ENCODE measurements at places on chromosomes 5 and 9.
A peak's percentile ranks its signal among the peaks of the same experiment; 100 is the strongest.

DNA sequence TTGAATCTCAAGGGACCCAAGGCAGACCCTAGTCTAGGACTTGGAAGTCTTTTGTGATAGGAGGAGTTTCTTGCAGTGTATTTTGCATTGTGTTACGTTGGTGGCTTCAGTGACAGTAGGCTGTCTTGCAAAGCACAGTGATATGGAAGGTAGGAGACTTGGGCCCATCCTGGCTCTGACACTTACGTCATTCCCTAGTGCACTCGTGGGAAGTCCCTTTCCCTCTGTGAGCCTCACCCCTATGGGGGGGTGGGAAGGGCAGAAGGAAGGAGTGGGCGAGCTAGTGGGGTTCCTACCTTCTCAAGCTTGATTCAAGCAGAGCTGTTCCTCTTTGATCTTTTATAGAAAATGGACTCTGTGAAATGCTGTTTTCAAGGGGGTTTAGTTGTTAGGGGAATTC, 9.2 kb upstream of the TEX53 start:
- no peak for DNase-seq

GRCh38 chr5:3429962-3430361, 165.7 kb upstream of the IRX1 start:
- DNase-seq = no peak

DNA sequence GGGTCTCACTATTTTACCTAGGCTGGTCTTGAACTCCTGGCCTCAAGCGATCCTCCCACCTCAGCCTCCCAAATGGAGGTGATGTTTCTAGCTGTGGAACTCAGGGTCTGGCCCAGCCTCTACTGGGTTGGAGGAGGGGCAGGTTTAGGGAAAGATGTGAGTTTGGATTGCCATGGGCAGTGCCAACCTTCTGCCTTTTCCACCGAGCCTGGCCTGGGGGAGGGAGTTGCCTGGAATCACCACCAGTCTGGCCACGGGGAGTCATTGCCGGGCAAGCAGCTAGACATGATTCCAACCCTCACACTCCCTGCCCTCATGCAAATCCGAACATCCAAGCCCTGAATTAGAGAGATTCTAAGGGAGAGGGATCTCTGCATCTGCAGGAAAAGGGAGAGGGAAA, 21.0 kb upstream of the VDAC1 start:
- DNase-seq = no peak

DNA sequence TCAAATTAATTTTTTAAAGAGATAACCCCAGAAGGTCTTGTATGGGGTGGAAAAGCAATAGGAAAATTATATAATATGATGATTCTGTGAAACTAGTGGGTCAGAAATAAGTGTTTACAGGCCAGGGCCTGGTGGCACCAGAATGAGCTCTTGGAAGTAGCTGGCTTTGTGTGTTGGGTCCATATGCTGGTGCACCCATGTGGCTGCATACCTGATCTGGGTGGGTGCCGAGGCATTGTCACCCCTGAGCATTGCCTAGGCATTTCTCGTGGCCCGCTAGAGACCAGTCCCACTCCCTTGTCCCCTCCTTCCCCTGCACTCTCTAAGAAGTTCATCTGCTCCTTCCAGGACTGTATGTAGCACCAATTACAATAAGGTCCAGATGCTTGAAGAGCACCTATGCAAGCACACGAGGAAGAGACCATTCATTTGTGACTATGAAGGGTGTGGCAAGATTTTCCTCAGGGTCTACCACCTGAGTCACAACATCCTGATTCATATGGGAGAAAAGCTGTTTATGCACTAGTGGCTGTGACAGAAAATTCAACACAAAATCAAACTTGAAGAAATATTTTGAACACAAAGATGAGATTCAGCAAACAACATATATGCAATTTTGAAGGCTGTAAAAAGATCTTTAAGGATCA, 19.8 kb upstream of the IL33 start:
- no peak for DNase-seq

GRCh38 chr9:84921175-84921574, 251.6 kb downstream of the NTRK2 start:
- no peak for DNase-seq

DNA sequence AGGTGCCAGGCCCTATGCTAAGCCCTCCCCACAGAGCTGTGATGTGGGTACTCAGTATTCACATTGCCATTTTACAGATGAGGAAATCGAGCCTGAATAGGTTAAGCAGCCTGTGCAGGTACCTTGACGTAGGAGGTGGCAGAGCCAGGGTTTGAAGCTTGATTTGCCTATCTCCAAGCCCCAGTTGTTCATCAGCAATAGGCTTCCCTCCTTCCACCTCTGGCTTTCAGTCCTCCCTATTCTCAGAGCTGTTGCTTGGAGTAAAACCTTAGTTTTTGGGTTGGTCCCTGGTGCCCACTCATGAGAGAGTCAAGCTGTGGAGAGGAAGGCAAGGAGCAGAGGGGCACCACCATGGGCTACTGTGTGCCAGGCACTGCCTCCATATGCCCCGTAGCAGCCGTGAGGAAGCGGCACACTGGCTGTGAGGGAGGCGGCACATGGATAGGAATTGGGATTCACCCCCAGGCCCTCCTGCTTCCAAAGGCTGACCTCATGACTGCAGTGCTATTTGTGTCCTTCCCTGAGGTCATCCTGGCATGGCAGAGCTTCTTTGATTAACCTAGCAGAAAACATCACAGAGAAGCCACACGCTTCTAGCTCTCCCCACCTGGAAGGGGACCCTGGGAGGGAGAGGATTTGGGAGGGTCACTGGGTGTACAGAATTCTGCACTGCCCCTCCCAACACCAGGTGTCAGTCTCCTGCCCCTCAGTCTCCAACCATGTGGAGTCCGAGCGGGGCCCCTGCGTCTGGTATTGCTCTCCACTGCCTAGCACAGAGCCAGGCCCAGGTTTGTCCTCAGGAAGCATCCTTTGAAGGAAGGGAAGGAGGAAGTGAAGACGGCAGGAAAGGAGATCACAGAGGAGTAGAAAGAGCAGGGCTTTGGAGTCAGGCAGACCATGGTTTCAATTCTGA, 109.8 kb downstream of the RGS3 start:
- DNase-seq = no peak

DNA sequence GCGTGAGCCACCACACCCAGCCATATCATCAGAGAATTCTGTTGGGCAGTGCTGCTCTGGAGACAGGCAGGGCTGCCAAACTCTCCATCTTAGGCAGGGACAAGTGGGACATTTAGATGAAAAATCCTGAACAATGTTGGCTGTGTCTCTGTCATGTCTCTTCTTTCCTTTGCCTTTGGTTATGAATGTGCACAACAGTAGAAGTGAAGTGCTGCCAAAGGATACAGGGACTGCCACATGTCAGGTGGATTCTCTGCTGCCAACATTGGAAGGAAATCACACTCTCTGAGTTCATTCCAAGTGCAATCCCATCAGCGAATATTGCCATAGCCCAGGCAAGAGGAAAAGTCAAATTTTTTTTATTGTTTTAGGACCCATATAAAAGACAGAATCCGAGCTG, 348.8 kb downstream of the TRPM3 start:
- DNase-seq = no peak

GRCh38 chr5:32476891-32477290, 32.4 kb upstream of the ZFR start:
- DNase-seq = no peak

DNA sequence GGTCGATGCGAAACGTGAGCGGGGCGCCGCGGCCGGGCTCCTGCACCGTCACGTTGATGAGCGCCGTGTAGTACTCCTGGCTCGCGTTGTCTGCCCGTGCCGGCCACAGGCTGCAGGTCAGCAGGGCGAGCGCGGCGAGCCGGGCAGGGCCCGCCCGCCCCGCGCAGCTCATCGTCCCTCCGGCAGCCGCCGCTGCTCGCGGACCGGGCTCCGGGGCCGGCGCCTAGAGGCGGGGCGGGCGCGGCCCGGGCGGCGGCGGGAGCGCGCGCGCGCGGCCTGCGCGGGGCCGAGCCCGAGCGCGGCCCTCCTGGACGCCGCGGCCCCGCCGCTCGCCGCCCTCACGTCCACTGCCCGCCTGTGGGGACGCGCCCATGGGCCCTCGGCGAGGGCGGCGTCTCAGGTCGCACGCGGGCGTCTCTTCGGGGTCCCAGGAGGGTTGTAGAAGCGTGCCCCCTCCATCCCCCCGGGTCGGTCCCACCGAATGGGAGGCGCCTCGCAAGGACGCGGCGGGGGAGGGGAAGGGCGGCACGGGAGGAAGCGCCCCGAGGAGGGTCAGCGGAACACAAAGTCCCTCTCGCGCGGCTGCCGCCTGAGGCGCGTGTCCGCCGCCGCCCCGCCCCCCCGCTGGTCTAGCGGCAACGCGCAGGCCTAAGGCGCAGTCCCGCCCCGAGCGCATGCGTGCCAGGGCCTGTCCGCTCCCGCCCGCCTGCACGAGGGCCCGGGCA, at the start of gene RNF130:
Gene RNF130, minus strand, starts transcription at position 229 of the 725 bp plus-strand sequence. Its CDS starts 57 bp downstream, at position 172.
- DNase-seq = peak; percentile 34

DNA sequence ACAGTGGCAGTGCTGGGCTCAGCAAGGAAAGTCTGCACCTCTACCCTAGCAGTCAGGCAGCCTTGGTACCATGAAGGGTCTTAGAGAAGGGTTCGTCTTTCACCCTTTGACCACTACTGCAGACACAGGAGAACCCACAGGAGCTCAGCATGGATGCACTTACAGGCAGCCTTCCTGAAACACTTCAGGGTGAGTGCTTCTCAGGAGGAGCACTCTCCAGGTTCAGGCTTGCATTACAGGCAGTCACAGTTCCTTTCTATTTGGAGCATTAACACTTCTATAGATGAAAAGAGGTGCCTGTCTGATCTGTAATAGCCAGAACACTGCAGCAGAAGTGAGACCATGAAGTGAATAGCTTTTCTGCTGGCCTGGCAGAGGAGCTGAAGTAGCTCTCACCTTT, 8.7 kb upstream of the CYLC2 start:
- DNase-seq = peak; percentile 48

GRCh38 chr5:126976520-126977172, 53.7 kb downstream of the MARCHF3 start:
- DNase-seq = no peak

DNA sequence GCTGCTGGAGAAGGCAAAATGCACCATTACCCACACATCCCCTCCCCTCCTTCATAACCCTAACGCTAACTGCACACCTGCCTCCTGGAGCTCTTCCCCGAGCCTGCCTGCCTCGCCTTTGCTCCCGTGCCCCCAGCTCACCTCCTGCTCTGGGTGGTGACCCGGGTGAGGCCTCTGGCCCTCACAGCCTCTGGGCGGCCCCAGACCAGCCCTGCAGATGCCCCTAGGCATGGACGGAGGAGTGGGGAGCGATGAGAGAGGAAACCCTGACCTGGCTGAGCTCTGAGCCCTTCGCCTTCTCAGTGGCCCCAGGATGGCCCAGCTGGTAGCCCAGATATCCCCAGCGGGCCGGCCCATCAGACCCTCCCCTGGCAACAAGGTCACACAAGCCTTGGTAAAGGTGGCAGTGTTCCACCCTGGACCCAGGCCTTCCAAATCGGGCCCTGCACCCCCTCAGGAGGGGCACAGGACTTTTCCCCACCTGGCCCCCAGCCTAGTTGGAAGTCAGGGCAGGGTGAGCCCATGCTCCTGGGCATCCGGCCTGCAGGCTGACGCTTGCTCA, 14.5 kb upstream of the CAMSAP1 start:
- DNase-seq = no peak

GRCh38 chr5:77758141-77758938, 17.8 kb downstream of the TBCA start:
- no peak for DNase-seq

GRCh38 chr5:36889264-36889663, 12.7 kb downstream of the NIPBL start:
- DNase-seq = no peak

- no peak for DNase-seq
These were observed 261.3 kb downstream of the CWC27 start for GRCh38 chr5:65030056-65030455.

GRCh38 chr5:102921341-102922044, 166.4 kb downstream of the PAM start:
- DNase-seq = no peak

DNA sequence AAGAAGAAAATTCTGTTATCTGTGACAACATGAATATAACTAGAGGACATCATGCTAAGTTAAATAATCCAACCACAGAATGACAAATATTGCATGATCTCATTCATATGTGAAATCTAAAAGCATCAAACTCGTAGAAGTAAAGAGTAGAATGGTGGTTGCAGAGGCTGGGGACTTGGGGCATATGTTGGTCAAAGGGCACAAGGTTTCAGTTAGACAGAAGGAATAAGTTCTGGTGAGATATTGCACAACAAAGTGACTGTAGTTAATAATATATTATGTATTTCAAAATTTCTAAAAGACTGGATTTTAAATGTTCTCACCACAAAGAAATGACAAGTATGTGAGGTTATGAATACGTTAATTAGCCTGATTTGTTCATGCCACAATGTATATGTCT, 24.8 kb downstream of the GRIA1 start:
- no peak for DNase-seq

DNA sequence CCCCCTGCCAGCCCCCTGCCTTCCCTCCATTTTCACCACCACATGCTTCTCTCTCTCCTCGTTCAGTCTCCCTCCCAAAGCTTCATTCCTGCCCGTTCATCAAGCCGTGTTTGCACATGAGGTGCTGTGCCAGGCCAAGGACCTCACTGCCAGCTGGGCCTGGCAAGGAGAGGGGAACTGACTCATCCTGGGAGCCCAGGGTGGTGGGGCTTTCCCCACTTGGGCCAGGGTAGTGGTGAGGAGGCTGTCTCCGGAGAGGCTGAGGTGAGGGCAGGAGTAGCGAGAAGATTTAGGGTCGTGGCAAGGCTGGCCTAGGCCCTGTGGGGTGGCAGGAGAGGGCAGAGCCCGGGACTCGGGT, 30.4 kb upstream of the NOTCH1 start:
- DNase-seq = no peak

DNA sequence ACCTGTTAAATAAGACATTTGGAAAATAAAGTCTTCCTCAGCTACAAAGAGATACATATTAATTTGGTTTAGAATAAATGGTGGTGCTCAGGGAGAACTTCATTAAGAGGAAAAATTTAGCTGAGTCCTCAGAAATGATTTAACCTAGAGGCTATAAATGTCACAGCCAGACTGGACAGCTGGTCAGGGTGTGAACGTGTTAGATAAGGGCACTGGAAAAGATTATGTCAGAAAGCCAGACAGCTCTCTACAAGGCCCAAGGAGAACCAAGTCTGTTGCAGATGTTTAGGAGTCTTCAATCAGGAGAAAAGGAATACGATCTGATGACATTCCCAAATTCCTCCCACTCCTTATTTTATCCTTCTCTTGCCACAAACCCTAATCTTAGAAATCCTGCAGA, 265.2 kb downstream of the MAT2B start:
- DNase-seq = no peak

- DNase-seq = no peak
These were observed 740 bp upstream of the ERAP1 start for GRCh38 chr5:96808541-96808828.

All from DMS79 treated with DMSO at 0.1 percent for 48 hours (cell line).